ENCODE measurements at places on chromosomes 4 and X.

DNA sequence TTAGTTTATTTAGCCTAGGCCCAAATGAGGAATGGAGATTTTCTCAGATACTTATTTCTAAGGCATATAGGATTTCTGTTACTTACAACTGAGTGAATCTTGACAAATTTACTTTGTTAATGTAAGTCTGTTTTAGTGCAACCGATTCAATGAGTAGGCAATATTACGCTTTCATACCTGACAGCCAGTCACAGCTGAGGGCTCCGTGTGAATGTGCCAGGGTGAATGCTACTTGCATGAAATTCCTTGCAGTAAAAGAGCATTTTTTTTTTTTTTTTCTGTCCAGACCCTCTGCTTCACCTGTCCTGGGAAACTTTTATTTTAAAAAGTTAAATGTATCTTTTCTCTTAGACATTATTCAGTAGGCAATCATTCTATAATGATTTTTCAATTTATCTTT lies 1100.0 kb downstream of the FAT4 start:
- DNase-seq = no peak

GRCh38 chr4:167020410-167020809 lies 213.9 kb downstream of the SPOCK3 start:
- no peak for DNase-seq

GRCh38 chr4:173835903-173836302 lies 305.9 kb upstream of the HAND2 start:
- DNase-seq = no peak

DNA sequence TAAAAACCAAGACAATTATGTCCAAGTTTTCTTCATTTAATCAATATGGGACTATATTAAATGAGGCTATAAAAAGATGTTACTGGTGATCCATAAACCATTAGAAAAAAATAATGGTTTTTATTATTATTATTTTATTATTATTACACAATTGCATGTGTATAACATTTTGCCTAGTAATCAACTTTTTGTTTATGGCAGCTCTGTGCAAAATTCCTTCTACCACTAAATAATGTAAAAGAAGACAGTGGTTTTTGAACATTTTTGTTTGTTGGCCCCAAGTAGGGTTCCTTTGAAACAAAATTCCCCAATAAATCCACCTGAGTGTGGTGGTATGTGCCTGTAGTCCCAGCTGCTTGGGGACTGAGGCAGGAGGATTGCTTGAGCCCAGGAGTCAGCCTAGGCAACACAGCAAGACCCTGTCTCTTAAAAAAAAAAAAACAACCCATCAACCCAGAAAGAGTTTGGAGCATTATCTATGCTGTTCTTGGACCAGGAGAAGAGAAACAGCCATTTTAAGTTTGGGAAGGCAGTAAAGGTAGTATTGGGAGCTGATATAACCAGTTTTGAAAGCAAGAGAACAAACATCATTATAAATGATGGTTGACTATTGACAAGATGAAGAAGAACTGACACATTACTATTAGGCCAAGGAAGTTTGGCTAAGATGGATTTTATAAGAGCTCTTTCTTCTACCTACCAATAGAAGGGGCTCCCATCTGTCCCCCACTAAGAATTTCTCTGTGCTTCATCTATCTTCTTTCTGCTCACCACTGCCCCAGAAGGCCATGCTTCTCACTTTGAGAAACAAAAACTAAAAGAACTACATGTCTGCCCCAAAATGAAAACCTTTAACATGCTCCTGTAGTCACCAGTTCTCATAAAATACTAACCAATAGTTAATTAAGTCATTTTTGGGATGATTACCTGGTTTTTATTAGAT lies 2.2 kb downstream of the TMEM156 start:
- no peak for DNase-seq

DNA sequence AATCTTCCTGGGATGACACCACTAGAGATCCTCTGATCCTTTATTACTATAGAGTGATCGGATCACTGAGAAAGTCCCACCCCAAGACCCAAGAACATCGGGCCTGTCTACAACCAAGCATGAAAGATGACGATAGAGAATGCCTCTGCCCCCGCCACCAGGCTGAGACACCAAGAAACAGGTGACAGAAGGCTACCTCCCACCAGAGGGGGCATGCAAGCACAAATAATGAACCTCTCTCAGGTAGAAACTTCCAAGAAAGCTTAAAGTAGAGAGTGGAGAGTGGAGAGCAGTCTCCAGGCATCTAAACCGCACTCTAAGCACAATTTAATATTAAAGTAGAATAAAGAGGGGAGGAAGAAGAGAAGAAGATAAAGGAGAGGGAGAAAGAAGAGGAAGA lies 402.6 kb downstream of the INPP4B start:
- no peak for DNase-seq

Data from substantia nigra (tissue), 51 donors.